Activated T-cell treated with anti-CD3 and anti-CD28 coated beads for 48 hours (primary cell): ENCODE measurements at places on chromosomes 2 and 18.

- no peak for DNase-seq
Measured at GRCh38 chr2:85725451-85725850, 28.3 kb upstream of the ATOH8 start.

DNA sequence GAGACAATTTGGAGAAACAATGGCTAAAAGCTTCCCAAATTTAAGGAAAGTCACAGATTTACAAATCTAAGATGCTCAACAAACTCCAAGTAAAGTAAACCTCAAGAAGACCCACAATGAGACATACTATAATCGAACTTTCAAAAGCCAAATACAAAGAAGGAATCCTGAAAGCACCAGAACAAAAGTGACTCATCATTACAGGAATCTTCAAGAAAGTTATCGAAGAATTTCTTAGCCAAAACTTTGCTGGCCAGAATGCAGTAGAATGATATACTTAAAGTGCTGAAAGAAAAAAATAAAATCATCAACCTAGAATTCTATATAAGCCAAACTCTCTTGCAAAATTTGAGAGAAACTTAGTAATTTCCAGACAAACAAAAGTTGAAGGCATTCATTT, 106.5 kb upstream of the TMEM200C start:
- no peak for DNase-seq

GRCh38 chr2:62340994-62341484, 145.1 kb downstream of the B3GNT2 start:
- DNase-seq: no peak

- no peak for DNase-seq
Measured at GRCh38 chr2:204645018-204645773, 99.9 kb downstream of the PARD3B start.

DNA sequence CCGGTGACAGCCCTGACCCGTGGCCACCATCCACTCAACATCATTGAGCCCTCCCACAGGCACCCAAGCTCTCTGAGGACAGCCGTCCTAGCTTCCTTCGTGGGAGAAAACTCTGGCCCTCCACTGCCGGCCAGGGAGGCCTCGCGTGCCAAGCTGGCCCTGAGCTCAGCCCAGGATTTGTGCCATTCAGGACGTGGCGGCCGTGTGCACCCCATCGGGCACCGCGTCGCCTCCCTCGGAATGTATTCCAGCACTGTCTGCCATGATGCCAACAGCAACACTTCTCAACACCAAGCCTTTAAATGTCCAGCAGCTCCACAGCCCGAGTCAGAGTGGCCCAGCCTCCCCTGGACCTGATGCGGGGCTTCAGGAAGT, 35.7 kb downstream of the ZNF516 start:
- no peak for DNase-seq

- no peak for DNase-seq
Measured at GRCh38 chr2:53473236-53473635, 294.4 kb upstream of the CHAC2 start.

DNA sequence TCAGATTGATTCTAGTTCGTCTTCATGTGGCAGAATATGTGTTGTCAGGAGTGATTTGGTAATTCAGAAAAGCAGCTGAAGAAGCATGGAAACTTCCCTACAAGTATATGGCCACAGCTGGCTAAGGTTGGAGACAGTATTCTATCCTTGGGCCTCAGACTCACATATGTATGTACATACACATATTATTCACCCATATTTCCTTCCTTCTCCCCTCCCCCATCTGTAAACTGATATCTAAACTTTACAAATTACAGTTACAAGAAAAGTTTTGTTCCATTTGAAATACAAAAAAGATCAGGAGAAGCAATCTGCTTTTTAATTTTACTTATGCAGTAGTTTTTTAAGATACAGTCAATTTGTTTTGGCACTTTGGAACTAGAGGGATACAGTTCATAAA, 3.1 kb downstream of the SP3 start:
- no peak for DNase-seq

DNA sequence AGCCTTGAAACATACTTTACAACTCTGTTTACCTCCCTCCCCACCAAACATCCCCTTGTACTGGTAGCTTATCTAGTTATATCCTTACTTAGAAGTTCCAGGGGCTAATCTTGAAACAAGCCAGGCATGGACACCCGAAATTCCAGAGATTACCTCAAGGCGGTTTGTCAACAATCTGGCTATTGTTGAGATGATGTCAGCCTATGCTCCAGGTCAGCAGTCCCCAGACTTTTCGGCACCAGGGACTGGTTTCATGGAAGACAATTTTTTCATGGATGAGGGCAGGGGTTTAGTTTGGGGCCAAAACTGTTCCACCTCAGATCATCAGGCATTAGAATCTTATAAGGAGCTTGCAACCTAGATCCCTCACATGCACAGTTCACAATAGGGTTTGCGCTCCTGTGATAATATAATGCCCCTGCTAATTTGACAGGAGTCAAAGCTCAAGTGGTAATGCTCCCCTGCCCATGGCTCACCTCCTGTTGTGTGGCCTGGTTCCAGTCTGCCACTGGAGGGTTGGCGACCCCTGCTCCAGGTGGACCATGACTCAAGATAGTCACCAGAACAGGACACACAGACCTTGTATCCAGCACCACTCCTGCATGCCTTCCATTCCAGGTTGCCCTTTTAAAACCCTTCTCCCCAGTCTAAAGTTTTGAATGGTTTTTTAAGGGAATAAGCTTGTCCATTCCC, 171.2 kb downstream of the SPAG16 start:
- DNase-seq: no peak

- no peak for DNase-seq
Measured at GRCh38 chr2:226086190-226086589, 686.7 kb downstream of the NYAP2 start.

DNA sequence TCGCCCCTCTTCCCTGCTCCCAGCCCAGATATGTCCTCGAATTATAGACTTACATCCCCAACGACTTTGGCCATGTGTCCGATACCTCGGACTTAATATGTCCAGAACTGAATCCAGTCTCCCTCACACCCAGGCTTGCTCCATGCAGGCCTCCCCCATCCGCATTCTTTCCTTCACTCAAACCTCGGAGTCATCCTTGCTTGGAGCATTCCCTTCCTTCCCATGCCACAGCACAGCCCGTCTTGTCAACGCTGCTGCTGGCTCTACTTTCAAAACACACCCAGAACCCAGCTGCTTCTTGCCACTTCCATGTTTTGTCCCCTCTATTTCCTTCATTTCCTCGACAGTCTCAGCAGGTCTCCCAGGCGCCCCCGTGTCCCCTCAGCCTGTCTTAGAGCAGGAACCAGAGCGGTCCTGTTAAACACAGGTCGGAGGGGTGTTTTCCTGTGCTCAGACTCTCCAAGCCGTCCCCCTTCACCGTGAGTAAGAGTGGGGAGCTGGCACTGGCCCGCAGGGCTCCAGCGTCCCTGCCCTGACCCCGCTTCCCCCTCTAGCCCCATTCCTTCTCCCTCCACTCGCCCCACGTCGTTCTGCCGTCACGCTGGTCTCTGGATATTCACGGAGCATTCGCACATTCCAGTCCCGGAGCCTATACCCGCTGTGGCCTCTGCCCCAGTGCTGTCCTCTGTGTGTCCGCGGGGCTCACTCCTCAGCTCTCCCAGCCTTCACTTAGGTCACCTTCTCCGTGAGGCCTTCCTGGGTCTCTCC, 54.4 kb downstream of the VAPA start:
- no peak for DNase-seq

GRCh38 chr2:127649684-127650040, 3.7 kb downstream of the GPR17 start:
- peak; percentile 73 for DNase-seq

GRCh38 chr2:95031076-95031725, 5.7 kb downstream of the MAL start:
- DNase-seq: no peak

GRCh38 chr2:233538741-233539140, 27.8 kb downstream of the USP40 start:
- DNase-seq: no peak

DNA sequence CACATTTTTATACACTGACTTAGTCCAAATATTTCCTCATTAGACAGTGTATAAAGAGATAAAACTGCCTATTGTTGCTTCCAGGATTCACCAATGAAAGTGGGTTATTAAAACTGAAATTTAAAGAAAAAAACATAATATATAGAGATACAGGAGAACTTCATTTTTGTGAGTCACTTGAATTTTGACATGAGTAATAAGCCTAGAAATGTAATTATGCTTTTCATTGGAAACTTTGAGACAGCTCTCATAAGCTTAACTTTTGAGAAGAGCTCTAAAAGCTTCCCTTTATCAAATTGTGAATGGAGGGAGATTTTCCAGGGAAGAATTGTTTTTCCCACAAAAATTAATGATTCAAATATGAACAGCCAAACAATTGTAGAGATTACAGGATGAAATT, 14.1 kb downstream of the DYNC2LI1 start:
- DNase-seq: no peak

DNA sequence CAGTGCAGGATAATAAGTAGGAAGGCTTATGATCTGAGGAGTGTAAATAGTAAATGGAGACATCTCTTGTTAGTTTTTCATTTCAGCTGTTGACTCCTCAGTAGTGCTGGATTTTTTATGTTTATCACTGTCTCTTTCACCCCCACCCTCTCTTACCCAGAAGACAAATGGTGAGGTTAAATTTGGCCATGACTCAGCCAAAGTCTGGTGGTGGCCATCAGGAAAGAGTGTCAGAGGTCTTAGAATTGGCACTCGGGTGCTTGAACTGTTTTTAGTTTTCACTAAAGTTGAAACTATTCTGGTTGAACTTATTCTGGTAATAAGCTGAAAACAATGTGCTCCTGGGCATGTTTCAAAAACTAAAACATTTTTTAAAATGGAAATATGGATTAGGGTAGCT, 123.3 kb downstream of the FHOD3 start:
- DNase-seq: no peak

DNA sequence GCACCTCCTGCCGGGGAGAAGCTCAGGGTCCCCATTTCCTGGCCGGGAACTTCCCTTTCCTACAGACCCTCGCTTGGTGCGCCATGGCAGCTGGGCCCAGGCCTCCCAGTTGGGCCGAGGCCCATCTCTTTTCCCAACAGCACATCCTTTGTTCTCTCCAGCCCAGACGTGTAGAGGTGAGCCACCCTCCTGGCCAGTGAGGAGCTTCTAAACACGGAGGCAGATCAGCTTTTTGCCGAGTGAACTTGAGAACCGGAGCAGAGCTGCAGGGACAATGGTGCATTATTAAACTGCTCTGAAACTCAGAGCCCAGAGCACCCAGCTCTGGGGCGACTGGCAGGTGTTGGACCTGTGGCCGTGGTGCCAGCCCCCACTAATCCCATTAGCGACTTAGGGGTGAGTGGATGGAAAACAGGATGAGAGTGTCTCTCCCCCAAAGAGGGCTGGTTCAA, 25.4 kb downstream of the SH3BP4 start:
- DNase-seq: no peak

DNA sequence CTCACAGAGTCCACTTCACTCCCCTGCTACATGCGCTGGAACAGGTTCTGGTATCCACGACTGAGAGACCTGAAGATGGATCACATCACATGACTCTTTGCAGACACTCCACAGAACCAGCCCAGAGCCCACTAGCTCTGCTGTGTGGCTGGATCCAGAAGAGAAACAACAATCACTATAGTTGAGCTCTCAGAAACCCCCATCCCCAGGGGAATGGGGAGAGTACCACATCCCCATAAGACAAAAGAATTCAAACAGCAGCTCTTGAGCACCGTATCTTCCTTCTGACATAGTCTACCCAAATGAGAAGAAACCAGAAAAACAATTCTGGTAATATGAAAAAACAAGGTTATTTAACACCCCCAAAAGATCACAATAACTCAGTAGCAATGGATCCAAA, 76.4 kb downstream of the ZSWIM2 start:
- no peak for DNase-seq

DNA sequence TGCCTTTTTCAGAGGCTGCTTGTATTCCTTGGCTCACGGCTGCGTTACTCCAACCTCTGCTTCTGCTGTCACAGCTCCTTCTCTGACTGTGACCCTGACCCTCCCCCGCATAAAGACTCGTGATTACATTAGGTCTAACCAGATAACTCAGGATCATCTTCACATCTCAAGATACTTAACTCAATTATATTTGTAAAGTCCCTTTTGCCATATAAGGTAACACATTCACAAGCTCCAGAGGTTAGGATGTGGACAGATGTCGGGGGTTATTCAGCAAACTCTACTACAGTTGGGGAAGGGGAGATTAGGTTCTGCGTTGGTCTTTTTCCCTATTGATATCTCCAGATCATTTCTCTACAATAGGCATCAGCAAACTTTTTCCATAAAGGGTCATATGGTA, 76.9 kb downstream of the EVA1A start:
- no peak for DNase-seq

DNA sequence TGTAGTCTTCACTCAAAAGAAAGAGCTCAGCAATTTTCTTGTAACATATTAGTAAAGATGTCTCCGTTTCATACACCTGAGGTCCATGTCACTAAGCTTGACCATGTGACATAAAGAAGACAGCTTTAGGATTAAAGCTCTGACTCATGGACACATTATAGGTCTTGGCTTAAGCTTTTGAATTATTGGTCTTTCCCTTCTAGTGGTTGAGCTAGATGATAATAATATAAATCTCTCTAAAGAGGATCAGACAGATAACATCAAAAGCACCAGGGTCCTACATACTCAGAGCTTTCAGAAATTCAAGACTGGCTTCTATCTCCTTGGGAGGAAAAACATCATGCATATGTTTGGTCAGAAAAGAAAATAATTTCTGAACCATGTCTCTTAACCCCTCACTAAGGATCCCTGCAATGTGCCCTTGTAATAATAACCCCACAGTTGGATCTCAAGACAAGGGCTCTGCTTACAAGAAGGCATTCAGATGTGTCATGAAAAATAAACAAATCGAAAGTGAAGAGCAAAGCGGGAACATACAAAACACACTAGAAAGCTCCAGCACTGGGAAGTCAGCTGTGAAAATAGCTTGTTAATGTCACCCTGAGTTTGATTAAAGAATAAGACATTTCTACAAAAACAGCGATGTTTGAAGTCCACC, 174.5 kb downstream of the PID1 start:
- no peak for DNase-seq

DNA sequence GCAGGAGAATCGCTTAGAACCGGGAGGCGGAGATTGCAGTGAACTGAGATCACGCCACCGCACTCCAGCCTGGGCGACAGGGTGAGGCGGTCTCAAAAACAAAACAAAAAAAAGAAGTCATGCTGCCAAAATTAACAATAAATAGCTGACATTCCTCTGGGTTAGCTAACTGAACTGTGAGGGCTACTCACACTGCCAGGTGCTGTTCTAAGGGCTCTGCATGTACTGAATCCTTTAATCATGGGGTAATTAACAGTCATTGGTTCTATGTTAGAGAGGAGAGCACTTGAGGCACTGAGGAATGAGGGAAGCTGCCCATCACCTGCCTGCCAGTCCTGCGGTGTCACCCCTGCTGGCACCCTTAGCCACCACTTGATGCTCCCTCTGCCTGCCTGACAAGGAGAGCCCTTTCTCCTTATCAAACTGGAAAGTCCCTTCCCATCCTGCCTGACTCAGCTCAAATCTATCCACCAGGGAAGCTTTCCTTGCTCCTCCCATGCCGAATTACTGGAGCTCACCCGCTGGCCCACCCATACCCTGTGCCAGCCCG, 73.0 kb upstream of the RIOK3 start:
- DNase-seq: no peak

GRCh38 chr2:160967523-160967922, 192.7 kb upstream of the TANK start:
- no peak for DNase-seq
